KBM-7 (cell line): ENCODE measurements at places on chromosomes 4 and X.

GRCh38 chrX:30589146-30589888, 11.8 kb upstream of the TASL start:
- DNase-seq = peak; percentile 76

DNA sequence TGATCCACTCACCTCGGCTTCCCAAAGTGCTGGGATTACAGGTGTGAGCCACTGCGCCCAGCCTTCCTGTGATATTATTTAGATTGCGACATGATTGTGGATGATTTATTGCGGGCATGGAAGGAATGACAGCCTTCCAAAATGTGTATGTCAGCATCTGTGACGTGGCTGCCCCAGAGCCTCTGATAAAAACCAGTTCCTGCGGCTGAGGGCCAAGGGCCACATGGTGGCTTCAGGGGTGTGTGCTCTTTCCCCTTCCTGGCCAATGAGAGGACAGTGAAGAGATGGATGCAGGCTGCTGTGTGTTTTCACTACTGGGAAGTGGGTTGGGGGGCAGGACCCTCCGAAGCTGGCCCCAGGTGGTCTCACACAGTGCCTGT, 57.4 kb upstream of the HGFAC start:
- DNase-seq = no peak

DNA sequence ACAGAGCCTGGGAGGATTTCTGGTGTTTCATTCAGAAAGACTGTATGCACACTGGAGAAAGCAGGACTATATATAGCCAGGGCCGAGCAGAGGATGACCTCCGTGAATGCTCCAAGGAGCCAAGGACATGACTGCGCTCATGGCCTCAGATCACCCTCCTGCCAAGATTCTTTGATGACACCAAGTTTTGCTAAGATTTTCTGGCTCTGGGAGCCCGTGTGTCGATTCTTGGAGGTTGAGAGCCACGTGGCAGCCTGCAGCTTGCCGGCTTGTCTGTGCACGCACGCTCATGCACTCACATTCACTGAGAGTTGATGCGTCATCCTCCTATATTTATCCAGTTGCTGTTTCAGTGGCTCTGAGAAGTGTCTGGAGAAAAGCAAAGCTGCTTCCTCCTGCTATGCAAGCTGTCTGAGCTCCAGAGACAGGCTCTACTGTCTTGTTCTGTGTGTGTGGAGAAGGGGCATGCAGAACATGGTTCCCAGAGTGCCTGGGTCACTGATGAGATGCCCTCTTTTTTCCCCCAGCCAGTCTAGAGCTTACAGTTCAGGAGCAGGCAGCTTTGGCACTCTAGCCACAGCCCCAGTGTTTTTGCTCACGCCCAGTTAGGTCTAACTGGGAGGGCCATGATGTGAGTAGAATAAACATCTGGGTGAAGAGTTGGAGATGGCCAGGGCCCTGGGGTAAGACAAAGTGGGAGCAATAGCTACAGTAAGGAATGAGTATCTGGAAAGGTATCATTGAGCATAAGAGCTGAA, 64.9 kb upstream of the SCOC start:
- no peak for DNase-seq

DNA sequence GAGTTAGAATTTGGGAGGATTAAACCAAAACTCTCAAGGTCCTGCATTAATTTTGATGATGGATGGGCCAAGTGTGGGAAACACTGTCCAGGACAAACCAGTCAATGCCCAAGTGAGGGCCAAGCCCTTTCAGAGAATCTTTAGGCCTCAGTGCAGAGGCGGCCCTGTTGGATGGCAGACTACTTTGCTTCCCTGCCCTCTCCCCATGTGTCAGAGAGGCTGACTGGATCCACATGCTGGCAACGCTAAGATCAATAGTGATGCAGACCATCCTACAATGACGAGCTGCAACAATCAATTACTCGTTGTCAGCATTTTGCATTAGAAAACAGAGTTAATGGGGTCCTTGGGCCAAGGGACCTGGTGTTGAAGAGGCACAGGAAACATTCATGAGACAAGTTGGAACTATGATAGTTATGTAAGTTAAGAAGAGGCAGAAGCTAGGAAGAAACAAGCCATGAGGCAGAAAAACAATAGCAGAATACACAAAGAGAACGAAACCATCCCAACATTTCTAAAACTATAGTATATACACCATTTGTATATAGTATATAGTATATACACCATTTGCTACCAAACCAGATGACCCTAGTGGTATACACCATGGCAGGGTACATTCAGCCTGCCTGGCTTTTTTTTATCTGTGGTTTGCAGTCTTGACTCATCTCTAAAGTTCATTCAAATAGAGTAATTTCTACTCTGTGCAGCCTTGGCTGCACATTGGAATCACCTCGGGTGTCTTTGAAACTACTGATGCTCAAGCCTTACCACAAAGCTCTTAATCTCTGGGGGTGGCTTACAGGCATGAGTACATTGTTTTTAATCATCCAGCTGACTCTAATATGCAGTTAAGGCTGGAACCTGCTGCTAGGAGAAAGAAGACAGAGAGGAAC, 147.7 kb upstream of the GYPA start:
- no peak for DNase-seq

DNA sequence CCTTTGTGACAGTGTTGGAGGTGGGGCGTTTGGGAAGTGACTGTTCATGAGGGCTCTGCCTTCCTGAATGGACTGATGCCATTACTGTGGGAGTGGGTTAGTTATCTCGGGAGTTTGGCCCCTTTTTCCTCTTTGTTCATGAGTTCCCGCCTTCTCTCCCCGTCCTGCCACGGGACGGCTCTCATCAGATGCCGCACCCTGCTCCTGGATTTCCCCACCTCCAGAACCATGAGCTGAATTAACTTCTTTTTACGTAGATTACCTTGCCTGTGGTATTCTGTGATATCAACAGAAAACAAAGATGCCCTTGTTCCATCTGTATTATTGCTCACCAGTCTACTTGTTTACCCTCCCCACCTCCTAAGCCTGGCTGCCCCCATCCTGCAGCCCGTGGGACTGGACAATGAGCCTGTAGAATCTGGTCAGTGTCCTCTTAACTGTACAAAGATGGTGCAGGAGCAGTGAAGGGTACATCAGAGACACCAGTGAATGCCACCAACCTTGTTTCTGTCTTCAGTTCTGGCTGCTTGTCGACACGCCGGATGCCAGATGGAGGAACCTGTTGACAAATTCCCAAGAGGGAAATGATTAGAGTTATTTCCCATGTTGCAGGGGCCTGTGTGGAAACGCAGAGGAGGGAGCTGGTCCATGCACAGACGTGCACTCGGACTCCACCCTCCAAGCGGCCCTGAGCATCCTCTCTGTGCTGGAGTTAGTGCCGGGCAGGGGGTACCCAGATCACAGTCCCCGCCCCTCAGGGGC, 104.7 kb downstream of the ABLIM2 start:
- no peak for DNase-seq

DNA sequence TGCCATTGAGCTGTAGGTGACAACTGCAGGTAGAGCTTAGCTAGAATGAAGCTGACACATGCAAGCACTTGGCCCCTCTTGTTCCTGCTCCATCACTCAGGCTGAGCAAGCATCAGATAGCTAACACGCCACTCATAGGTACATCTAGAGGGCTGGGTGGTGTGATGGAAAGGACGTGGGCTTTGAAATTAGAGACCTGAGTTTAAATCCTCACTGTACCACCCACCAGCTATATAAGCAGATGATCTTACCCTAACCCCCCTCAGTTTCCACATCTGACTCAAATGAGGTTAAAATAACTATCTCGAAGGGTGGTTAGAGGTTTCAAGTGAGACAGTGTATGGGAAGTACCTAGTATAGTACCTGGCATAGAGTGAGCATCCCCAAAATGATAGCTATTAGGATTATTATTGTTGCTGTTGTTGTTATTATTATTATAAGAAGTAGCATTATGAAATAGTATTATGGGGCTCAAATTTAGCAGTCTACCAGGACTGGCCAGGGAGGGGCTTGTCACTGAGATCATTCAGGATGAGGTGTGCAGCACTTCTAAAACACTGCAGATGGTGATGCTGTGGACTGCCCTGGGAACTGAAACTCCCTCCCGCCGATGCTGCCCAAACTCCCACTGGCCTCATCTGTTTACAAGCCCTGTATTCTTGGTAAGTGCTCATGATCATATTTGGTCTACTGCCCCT, 59.0 kb downstream of the REELD1 start:
- no peak for DNase-seq

GRCh38 chr4:93876754-93877153, 48.2 kb downstream of the ATOH1 start:
- no peak for DNase-seq

- DNase-seq = no peak
Observed at GRCh38 chr4:145153904-145154298, 26.5 kb downstream of the OTUD4 start.

DNA sequence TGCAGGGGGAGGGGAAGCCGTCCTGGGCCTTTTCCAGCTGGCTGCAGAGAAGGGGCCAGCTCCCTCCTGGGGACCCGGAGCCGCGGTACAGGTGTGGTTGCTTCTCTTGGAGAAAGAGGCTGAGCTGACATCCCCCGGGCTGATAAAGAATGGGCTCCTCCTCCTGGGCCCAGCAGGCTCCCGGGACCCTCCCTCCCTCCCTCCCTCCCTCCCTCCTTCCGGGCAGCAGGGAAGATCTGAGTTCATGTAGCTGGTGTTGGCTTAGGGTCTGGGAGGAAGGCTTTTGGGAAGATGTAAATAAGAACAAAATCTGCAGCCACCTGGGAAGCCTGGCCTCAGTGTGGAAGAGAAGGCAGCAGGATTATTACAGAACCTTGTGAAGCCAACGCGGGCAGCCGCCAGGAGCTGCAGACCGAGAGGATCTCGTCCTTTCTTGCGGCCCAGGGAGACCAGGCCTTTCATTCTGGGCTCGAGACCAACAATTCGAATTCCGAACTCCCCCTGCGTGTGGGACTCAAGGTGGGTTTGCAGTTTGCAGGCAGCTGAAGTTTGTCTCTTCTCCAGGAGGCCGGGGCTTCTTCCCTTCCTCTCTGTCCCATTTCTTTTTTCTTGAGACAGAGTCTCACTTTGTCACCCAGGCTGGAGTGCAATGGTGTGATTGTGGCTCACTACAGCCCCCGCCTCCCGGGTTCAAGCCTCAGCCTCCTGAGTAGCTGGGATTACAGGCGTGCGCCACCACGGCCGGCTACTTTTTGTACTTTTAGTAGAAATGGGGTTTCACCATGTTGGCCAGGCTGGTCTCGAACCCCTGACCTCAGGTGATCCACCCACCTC, at the start of gene PLCXD1:
TSS of gene PLCXD1 (plus strand) at position 216 of the 834 bp plus-strand sequence. CDS start 2,807 bp downstream, outside the sequence.
- DNase-seq = peak; percentile 82

GRCh38 chr4:149973181-149973580, 105.1 kb upstream of the DCLK2 start:
- no peak for DNase-seq

DNA sequence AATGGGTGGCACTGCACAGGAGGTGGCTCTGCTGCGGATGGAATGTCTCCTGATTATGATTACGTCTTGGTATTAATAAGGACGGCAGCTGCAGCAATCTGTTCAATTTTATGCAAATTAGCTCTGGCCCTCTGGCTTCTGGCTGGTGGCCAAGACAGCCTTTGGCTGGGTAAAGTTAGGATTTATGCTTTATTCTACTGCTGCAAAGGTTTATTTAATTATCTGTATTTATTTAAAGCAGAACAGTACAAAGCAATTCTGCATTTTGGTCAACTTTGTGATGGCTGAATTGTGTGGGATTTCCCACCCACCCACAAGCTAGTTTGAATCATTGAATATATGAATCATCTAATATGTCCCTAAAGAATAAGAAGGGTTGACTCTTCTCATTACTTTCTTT, 745.6 kb upstream of the FAM241A start:
- DNase-seq = no peak

GRCh38 chr4:56222514-56222913, 164.8 kb downstream of the AASDH start:
- no peak for DNase-seq

- no peak for DNase-seq
Observed at GRCh38 chrX:151977009-151977408, 2.5 kb upstream of the GABRE start.

- DNase-seq = peak; percentile 53
Observed at GRCh38 chr4:183905081-183905592, at the start of gene STOX2. STOX2 (plus strand) TSS chr4:183905307; CDS start chr4:183906791, 1,484 bp downstream.

DNA sequence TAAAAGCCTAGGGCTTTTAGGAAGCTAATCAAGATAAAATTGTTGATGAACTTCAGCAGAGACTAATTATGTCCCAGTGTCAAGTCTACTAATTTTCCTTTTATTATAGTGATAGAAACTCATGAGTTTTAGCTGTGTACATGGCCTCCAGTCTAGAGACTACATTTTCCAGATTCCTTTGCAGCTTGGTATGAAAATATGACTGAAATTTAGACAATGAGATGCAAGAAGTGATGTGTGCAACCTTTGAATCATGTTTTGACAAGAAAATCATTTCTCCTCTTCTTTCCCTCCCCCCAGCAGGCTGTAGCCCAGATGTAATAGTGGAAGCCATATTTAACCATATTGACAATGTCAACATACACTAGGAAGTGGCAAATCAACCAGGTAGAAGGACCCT, 30.3 kb upstream of the IL13RA2 start:
- no peak for DNase-seq

- no peak for DNase-seq
Observed at GRCh38 chr4:47012676-47013075, 18.7 kb upstream of the GABRB1 start.

DNA sequence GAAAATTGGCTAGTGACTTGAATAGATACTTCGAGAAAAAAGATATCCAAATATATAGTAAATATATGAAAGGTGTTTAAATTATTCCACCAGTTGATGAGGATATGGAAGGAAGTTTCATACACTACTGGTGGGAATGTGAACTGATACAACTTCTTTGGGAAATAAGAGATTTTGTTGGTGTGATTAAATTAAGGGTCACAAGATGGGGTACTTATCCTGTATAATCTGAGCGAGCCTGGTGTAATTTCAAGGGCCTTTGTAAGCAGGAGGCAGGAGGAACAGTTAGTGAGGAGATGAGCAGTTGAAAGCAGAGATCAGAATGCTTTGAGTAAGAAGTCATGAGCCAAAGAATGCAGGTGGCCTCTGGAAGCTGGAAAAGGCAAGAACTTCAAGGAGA, 192.2 kb downstream of the KCTD8 start:
- peak; percentile 5 for DNase-seq

- no peak for DNase-seq
Observed at GRCh38 chrX:103932133-103932532, 30.3 kb upstream of the TMSB15B start.

- no peak for DNase-seq
Observed at GRCh38 chr4:173370130-173370476, 651 bp upstream of the SAP30 start.

GRCh38 chr4:185966997-185967775, 101.8 kb upstream of the TLR3 start:
- DNase-seq = no peak

DNA sequence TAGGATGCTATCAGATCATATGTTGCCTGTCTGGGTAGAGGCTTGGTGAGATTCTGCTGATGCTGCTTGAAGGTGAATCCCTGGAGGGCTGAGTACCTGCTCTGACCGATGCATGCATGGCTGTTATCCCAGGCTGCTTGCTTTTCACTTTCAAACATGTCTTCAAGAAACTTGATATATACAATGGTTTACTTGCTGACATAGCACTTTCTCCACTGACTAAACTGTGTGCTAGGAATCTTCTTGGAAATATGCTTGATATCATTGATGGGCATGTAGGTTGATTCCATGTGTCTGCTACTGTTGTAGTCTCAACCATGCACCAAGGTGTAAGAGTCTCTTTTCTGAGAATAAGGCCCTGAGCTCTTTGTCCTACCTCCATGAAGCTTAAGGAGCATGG, 79.6 kb upstream of the WDR1 start:
- DNase-seq = no peak
